ENCODE measurements at places on chromosomes 12 and 14. TPM values are rescaled to one million over a fixed set of nuclear protein-coding genes. Genes with fewer than 3 reads are reported as not detected.

DNA sequence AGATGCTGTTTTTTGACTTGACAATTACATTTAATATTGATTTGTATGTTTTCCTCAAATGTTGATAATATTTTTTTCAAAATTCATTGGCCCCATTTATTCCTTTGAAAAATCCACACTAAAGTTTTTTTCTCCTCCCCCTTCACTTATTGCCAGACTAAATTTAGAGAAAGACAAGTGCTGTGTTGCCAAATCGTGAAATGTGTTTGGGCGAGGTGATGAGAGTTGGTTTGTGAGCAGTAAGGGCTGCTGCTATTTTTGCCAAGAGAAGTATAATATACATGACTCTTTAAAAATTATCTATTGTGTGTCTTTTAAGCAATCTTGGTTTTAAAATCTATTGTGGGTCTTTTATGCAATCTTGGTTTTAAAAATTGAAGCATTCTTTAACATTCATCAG is 188.9 kb downstream of the PPFIA2 start:
- no peak for DNase-seq

DNA sequence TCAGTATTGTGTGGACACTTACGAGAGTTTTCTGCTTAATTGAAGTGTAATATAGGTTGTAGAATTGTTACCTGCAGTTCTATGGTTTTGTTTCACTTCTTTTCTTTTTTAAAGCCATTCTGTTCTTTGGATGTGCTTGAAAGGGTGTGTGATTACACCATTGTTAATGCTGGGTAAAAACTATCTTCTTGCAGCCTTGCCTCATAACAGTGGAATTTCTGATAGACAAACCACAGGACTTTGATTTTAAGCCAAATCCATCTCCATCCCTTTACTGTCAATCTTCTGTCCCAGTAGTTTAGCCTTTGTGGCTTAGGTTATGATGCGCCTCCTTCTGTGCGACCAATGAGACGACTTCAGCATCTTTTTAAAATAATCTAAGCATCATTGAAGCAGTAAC is 182.3 kb downstream of the PELI2 start:
- no peak for DNase-seq

GRCh38 chr14:36067428-36068187 is 108.9 kb downstream of the PTCSC3 start:
- no peak for DNase-seq

DNA sequence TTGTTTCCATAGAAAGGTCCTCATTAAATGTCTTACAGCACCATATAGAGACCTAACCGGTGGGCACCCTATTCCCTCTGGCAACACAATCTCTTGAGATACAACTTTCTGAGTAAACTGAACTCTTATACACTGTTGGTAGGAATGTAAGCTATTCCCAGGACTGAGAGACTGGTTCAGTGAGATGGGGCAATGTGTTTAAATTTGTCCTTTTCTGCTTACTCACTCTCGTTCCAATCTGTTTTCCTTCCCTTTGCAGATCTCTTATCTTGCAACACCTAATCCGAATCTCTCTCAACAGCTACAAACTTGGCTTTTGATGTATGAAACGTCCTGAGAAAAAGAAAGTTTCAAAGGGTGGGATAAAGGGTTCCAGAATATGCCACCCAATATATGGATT is 26.1 kb upstream of the ETV6 start:
- peak; percentile 18 for DNase-seq

DNA sequence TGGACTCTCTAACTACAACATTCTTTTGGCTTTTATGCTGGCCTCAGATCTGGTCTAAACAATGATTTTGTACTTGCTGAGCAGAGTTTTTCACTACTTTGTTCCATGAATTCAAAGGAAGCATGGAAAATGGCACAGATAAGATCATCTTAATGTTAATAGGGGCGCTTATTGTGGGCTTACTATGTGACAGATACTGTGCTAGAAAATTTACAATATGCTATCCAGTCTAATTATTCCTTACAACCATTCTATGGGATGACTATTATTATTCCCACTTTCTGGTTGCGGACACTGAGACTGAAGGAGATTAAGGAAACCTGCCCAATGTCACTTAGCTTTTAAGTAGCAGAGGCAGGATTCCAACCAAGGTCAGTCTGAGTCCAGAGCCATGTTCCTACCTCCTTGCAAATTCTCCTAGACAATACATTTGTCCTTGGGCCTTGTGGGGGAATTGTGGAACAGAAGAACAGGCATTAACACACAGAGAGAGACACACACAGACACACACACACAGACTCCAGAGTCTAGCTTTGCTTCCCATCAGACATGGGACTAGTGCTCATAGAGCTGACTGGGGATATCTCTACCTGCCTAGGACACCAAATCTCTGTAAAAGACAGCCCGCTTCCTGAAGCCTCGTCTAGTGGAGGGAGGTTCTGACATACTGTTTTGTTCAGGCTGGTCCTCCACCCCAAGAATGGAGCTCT is 107.7 kb downstream of the SLC38A1 start:
- no peak for DNase-seq

DNA sequence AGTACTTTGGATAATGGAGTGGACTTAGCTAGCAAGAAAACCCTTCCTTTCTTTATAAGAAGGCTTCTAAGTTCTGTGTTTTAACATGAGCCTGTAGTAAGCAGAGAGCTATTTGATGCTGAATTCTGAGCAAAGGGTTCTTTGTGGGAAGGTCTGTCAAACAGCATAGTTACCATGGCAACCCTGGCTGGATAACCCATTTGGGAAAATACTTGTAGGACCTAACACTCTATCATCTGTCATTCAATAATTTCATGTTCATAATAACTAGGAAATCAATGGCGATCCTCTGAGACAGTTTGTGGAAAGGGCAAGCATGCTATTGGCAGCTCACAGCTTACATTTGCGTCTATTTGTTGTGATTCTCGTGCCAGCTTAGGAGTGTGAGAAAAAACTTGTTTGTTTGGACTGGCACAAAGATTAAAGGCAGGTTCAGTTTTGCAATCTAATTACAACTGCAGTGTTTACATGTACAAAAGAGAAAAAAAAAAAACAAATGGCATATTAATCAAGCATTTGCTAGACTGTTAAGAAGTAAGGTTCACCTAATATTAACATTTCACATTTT is 219.2 kb downstream of the PDZRN4 start:
- DNase-seq: no peak

- DNase-seq: no peak
Measured at GRCh38 chr14:76755610-76756370, 5.5 kb upstream of the VASH1 start.

- DNase-seq: no peak
Measured at GRCh38 chr14:91129261-91129660, 15.4 kb downstream of the DGLUCY start.

DNA sequence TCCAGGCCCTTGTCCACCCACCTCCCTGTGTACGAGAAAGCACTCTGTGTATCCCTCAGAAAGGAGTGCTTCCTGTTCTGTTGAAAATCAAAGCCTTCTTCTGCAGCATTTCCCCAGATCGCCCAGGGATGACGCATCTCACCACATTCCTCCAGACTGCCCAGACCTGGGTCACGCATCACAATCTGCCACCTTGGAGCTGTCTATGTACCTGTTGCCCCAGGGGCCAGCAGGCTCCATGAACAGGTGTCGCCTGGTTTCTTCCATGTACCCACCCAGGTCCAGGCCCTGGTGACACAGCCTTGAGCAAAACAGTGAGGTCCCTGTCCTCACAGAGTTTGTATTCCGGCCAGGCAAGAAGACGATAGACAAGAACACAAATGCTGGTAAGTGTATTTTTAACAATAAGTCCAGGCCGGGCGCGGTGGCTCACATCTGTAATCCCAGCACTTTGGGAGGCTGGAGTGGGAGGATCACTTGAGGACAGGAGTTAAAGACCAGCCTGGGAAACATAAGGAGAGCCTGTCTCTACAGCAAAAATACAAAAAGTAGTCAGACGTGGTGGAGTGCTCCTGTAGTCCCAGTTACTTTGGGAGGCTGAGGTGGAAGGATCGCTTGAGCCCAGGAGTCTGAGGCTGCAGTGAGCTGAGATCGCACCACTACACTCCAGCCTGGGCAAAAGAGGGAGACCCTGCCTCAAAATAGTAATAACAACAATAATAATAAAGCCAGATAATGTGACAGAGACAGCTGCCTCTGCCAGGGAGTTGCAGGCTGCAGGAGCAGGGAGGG is 6.8 kb upstream of the PPP1R13B start:
- DNase-seq: no peak

- no peak for DNase-seq
Measured at GRCh38 chr12:124013073-124013472, 40.1 kb downstream of the ZNF664 start.

DNA sequence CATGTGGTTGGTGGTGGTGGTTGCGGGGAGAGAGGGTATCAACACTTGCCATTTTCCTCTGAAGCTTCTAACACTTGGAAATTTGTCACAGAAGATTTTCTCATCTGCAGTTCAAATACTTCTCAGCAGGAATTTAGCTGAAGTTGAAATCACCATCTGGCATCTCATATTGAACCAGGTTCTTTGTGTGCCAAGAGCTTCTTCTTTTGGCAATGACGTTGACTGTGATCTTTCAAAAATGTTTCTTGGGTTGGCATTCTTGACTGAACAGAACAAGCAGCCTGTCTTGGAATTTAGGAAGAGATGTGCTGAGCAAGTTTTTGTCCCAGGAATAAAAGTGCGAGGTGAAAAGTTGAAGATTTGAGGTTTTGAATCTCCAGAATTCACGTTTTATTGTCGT is 8.7 kb upstream of the NIN start:
- DNase-seq: no peak

DNA sequence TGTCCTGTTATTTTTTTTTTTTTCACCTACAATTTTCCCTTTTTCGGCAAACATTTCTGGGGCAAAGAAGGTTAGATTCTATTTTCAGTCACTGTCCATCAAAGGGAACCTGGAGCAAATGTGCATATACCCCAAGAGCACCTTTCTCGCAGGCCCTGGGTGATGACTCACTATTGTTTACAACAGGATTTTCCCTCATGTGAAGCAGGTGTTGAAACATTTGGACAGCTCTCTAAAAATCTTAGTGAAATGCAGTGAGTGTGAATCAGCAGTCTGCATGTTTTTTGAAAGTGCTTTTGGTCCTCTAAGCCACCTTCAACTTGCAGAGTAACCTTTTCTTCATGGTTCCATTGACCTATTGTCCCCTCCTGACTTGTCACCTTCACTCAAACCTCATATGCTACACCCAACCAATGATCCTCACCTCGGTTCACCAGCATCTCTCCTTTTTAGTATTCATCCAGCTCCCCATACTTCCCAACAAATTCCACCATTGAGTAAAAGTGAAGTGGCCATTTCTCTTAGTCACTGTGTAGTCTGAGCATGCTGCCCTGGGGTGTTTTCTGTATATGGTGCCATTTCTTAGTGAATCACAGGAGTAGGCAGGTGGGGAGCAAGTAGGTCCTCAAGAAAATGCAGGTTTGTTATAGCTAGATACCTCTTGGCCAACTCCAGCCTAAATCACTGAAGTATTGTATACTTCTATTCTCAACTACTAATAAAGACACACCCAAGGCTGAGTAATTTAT is 260.2 kb downstream of the BMP4 start:
- DNase-seq: peak; percentile 40

DNA sequence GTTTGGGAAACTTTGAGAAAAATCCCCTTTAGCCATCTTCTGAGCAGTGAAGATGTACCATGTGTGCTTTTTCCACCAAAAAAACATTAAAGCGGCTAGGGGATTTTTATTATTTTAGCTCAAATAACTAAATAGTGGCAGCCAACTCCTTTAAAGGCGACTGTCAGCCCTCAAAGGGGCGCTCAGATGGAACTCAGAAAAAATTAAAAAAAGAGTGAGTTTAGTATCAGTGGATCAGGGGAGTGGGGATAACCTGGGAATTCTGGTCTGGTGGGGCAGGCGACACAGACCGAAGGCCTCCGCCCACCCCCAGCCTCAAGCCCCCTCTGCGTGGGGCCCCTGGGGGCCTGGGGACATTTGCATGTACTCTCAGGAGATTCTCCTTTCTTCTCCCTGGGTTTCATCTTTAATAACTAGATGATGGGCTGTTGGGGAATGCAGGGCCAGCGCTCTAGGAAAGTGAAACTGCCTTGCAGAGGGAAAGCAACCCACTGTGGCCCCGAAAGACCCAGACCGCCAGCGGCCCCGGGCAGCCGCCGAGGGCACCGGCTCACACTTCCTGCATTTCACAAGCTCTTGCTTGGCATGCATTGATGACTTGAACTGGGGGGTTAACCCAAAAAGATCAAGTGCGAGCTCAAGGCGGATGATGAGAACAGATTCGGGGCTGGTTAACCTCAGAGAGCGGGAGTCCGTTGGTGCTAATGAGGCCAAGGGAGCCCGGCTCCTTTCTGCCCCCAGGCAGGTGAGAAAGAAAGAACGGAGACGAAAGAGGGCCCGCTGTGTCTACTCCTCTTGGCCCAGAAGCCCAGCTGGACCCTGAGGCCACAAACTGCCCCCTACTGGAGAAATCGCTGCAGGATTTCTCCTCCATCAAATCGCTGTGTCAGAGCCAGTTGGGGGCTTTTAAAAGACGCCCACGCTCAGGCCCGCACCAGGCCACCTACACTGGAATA is 7.3 kb upstream of the BATF start:
- no peak for DNase-seq

DNA sequence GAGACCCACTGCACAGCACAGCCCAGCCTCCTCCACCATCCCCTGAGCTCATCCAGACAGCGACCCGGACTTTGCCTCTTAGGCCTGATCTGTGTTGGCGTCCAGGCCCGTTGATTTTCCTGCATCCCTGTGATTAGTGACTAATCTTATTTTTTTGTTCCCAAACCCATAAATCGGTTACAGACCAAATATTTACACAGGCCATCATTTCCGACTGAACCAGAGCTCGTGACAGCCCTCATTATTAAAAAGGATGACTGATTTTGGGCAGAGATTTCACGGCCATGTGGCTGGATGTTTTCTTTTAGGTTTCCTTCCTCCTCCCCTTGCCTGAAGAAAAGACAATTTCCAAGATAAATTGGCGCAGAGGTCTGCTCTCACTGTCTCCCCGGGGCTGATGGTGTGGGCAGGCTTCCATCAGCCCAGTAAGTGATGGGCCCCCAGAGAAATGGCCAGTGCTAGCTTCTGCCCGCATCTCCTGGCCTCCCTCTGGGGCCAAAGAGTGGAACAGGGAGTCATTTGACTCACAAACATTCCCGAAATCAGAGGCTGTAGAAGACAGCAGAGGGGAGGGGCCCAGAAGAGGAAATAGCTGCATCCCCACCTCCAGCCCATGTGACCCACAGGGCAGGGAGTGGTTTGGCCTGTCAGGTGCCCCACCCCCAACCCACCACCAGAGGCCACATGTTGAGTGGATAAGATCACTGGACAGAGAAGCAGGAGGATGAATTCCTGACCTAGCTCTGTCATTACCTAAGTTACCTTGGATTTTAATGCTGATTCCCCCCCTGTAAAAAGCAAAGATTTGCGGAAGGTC is 283.5 kb downstream of the KSR2 start:
- DNase-seq: peak; percentile 88

- no peak for DNase-seq
Measured at GRCh38 chr12:112998987-112999767, 20.9 kb downstream of the OAS2 start.

The SINHCAF gene
- 66.2 TPM for polyA plus RNA-seq

The YY1 gene
- polyA plus RNA-seq: 32.6 TPM

The KRT74 gene
- polyA plus RNA-seq: not detected

The TXNRD1 gene
- polyA plus RNA-seq: 49.8 TPM

The CLEC4C gene
- polyA plus RNA-seq: not detected

The SPRYD4 gene
- polyA plus RNA-seq: 3.2 TPM
